ENCODE measurements at places on chromosomes 7 and 10.

DNA sequence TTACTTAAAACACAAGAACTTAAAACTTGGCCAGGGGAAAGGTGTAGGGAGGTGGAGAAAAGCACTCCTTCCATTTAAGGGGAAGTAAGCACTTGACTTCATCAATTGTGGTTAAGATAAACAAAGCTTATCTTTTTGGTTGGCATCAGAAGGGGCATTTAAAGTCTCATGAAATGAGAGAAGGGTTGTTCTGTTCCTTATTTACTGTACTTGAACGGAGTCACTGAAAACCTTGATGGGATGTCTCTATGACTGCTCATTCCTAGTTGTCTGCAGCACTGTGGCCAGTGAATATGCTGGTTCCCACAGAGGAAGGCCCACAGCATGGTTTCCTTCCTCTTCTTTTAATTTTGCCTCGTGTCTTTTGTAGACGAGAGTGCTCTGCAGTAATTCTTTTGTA lies 229.3 kb downstream of the AUTS2 start:
- no peak for DNase-seq

DNA sequence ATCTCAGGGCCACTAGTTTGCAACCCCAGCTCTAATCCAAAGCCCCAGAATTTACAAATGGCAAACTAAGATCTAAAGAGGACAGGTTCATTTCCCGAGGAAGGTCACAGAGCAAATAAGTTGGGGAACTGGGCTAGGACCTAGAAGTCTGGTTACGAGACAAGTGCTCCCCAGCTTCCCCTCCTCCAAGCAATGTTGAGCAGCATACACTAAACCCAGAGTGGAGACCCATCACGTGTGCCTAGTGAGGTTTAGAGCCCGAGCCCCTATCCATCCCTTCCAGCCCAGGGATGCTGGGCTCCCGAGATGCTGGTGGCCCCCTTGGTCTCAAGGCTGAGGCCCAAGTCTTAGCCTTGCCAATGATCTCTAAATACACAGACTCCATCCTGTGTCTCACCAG lies 209.5 kb upstream of the ZMIZ1 start:
- DNase-seq, result no peak

DNA sequence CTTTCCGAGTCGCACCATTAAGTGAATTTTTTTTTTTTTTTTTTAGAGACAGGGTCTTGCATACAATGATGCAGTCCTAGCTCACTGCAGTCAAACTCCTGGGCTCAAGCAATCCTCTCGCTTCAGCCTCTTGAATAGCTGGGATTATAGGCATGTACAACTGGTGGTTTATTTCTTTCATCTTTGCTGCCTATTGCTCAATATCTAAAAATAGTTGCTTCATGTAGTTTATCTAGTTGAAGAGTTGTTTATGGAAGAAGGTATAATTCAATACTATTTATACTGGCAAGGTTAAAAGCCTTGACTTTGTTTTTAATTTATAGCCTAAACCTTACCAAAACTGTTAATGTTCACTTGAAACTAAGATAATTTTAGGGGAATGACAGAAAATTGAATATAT lies 66.9 kb downstream of the SEMA3D start:
- DNase-seq, result no peak

- DNase-seq, result no peak
Measured at GRCh38 chr10:122144199-122144598, 126.9 kb upstream of the BTBD16 start.

DNA sequence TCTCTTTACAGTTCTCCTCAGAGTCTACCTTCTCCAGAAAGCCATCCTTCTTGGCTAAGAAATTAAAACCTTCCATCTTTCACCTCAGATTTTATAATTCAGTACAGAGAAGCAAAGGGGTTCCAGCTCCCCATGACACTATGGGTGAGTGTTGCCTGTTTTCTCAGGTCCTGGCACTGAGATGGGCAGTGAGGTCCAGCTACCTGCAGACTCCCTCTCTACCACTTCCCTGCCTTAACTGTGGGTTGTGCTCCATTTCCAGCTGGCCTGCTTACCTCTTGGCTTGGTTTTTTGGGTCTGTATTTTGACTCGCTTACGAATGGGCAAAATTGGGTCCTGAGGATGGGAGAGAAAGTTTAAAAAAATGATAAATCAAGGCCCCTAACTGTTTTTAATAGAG lies 26.3 kb downstream of the ZCWPW1 start:
- DNase-seq, result no peak

GRCh38 chr10:6010569-6010968 lies 33.2 kb upstream of the IL15RA start:
- DNase-seq, result no peak

- DNase-seq, result peak; percentile 79
Measured at GRCh38 chr10:102231357-102232318, 5.5 kb downstream of the ELOVL3 start.

DNA sequence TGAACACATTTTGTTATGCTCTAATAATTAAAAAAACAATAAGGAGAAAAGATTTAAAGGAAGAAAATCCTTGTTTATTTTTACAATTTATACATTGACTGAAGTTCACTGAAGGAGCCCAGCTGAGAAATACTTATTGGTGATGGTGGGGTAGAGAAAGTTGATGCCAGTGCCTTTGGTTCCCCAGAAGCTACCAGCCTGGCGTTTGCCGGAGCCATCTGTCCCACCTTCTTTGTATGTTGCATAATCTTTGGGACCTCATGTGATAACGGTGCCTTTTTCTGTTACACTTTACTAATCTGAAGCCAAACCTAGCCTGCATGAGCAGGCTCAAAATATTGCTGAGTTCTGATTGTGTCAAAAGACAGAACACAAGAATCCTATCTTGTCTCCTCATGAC lies 22.7 kb downstream of the ZNF365 start:
- no peak for DNase-seq
